ENCODE measurements at places on chromosomes 6 and 20.

DNA sequence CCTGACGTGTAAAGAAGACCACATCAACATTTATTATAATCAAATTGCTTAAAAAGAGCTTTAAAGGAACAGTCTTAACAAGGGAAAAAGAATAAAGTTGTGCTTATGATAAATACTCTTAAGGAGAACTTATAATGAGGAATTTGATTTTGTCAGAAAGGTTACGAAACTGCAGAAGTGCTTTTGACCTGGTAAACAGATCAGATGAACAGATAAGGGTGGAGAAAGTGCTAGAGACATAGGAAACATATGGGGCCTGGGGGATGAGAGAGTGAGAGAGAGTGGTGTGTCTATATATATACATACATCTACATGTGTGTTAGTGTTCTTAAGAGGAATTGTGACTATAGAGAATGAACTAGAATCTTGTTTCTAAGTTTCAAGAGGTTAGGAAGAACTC lies 186.2 kb upstream of the GJE1 start:
- DNase-seq = no peak

GRCh38 chr20:60053125-60053817 lies 95.0 kb downstream of the CDH26 start:
- no peak for DNase-seq

GRCh38 chr6:159421586-159421985 lies 252.4 kb downstream of the FNDC1 start:
- no peak for DNase-seq

DNA sequence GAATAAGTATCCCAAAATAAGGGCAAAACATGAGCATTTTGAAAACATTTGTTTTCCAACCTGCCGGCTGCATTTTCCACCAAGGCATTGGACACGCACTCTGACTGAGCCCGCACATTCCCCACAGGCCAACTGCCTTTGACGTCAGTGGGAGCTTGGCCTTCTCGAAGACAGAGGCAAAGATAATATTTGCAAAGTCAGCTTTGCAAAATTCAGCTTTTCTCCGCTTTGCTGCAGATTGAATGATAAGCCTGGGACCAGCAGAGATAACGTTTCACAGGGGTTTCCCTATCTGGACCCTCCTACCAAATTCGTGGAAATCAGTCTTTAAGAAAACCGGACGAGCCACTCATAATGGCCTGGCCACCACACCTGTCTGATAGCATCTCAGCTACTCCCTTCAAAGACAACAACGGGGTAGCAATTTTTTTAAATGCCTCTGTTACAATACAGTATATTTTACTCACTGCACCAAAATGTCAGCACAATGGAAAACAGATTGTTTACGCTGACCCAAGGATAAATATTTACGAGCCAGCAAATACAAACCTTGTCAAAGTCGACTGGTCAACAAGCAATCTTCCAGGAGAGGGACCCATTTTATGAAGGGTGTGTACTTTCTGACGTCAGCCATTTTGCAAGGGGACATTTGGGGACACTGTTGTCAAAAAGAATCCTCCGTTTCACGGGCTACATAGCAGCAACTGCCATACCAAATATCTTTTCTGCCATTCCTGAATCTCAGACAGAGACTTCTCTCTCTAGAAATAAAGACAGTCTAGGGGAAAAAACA lies 100.5 kb downstream of the TFAP2A start:
- DNase-seq = no peak

- DNase-seq = no peak
Observed at GRCh38 chr6:22150368-22151035, 146.3 kb downstream of the PRL start.

DNA sequence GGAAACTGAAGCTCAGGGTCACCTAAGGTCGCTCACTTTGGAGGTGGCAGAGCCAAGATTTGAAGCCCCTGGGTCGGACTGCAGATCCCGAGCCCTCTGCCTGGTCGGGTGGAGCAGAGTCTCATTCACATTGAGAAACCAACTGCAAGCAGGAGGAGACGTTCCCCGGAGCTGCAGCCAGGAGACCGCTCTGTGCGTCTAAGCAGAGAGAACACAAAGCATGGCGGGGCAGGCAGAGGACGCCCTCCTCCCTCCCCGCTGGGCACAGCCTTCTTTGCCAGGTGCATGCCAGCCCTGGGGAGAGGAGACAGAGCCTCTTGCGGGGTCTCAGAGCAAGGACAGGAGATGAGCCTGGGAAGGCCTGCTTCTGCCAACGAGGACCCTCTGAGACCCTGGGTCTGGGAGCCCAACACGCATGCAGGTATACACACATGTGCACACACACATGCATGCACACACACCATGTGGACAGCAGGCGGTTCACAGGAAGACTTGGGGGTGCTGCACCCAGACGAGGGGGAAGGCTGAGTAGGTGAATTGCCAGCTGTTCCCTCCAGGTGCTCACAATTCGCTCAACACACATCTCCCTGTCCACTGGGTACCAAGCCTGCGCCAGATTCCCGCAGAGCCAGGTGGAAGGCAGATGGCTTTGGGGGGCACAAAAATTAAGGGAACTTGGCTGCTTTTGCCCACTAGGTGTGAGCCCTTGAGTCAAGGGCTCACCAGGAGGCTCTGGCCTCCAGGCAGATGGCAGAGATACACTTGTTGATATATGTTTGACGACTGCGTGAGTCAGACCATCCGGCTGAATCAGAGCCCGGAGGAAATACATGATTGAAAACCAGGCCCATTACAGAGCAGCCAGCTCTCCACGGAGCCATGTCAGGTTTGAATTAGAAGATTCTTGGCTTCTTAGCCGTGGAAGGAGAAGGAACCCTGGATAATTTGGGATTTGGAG lies 5.5 kb upstream of the NTSR1 start:
- DNase-seq = peak; percentile 90

- DNase-seq = peak; percentile 73
Observed at GRCh38 chr6:136284909-136285308, 4.7 kb downstream of the BCLAF1 start.

GRCh38 chr6:1910621-1911407 lies 301.1 kb downstream of the FOXC1 start:
- DNase-seq = no peak

DNA sequence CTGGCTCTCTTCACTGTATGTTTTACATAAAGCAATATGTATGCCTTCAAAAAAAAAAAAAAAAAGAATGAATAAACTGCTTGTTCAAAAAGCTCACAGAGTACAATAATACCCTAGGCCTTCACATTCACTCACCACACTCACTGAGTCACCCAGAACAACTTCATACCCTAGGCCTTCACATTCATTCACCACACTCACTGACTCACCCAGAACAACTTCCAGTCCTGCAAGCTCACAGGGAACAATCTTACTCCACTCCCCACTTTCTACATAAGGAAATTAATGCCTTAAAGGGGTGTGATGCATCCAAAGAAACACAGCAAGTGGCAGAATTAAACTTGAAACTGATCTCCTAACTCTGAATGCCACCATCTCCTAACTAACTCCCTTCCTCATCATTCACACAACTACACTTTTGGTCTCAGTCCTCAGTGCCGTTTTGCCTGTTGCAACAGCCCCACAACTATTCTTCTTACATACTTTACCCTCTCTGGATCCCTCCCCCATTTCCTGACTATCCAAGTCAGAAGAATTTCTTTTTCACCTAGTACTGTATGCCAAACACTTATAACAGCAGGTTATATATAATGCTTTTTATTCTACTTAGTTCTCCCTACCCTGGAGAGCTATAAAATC lies 34.2 kb downstream of the NHSL1 start:
- DNase-seq = peak; percentile 95

GRCh38 chr6:101918471-101918870 lies 525.0 kb downstream of the GRIK2 start:
- no peak for DNase-seq

DNA sequence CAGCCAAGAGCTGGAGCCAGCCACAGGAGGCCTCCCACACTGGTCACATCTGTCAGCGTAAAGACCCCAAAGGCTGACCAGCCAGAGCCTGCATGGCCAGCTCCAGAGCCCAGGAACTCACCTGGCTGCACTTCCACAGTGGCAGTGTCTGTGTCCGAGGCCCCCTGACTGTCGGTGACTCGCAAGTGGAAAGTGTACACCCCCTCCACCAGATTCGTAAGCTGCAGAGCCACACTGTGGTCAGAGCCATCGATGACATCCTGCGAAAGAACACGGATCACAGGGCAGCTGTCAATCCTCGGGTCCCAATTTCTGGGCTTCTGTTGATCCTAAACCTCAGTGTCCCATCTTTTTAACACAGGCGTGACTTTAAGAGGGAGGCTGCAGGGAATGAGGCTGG lies 69.3 kb downstream of the ALDH5A1 start:
- DNase-seq = no peak

- no peak for DNase-seq
Observed at GRCh38 chr6:15904651-15905376, 224.1 kb upstream of the MYLIP start.

- no peak for DNase-seq
Observed at GRCh38 chr20:701401-702129, 26.0 kb upstream of the SCRT2 start.

Measured in HCEC 1CT (cell line).